ENCODE measurements at places on chromosomes 4 and X.

DNA sequence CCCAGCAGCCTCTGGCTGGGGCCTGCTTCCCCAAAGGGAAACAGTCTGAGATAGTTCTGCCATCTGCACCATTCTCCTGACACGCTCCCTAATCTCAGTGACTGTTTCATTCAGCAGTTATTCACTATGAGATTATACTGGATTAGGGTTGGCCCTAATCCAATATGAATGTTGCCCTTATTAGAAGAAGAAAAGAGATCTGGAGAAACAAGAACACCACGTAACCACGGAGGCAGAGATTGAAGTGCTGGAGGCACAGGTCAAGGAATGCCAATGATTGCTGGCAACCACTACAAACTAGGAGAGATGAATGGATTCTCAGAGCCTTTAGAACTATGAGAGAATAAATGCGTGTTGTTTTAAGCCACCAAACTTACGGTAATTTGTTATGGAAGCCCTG is 7.4 kb downstream of the ACOX3 start:
- DNase-seq = no peak

GRCh38 chr4:1572521-1572920 is 111.6 kb downstream of the FAM53A start:
- DNase-seq = peak; percentile 39

GRCh38 chr4:16078195-16078760 is 5.5 kb downstream of the PROM1 start:
- no peak for DNase-seq

DNA sequence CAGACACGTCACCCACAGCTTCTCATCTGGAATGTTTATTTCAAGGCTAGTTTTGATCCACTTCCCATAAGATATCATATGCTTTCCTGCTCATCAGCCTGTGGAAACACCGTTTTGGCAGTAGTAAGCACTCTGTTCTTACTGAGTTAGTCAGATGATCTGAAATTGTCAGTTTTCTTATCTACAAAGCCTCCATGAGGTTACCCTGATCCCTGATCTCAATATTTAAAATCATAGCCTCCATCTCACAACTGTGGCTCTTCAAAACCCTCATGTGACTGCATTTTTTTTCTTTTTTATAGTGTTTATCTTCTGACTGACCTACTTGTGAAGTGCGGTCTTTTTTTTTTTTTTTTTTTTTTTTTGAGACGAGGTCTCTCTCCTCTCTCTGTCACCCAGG is 22.7 kb downstream of the BST1 start:
- no peak for DNase-seq

DNA sequence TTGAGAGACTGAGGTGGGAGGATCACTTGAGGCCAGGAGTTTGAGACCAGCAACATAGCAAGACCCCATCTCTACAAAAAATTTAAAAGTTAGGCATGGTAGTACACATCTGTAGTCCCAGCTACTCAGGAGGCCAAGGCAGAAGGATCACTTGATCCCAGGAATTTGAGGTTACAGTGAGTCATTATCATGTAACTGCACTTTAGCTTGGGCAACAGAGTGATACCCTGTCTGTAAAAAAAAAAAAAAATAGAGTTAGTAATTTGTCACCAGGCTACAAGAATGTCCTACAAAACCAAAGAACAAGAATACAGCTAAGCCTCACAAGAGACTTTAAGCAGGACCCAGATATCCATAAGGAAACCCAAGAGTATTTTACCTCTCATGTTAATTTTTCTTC is 27.0 kb upstream of the RAB28 start:
- no peak for DNase-seq

GRCh38 chr4:158644356-158644755 is 27.3 kb downstream of the C4orf46 start:
- no peak for DNase-seq

DNA sequence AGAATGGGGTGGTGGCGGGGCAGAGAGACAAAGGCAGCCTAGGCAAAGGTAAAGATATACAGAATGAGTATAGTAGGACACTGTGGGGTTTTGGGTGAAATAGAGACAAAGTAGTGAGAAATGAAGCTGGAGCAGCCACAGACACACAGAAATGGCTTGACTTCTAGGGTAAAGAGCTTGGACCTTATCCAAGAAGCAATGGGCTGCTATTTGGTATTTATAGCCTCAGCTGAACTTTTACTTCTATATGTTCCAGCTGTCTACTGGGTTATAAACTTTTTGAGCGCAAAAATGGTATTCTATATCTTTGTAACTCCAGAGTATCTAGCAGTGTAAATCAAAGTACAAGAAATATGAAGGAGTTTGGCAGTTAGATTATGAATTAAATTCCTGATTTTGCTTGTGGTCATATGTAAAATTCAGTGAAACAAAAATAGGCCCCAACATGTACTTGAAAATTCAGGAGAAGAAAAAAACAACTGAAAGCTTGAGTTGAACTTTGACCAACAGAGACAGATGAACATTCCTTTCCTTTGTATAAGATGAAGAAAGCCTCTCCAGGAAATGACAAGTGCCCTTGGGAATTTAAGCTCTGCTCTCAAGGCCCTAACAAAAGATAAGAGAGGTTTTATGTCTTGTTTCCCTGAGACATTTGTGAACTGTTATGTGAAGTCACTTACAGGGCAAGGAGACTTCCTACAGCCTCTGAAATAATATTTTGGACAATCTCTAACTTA is 354.1 kb downstream of the CHIC1 start:
- peak; percentile 62 for DNase-seq

DNA sequence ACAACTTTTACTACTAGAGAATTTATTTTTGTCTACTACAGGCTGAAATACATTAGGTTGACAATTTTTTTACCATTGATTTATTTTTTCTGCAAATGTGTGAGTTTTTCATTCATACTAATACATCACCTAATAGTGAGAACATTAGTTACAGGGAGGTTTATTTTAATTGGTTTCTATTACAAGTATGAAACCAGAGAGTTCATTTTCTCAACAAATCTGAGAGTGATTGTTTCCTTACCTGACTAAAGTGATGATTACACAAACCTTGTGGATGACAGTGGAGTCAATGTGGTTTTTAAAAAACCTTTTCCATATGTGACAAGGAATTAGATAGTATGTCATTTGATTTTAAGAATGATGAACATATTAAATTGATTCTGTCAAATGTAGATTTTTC is 227.4 kb downstream of the PALLD start:
- DNase-seq = no peak

- no peak for DNase-seq
Observed at GRCh38 chr4:4541040-4541631, 712 bp downstream of the STX18 start.

- DNase-seq = peak; percentile 79
Observed at GRCh38 chr4:80362578-80363181, 27.1 kb downstream of the CFAP299 start.

DNA sequence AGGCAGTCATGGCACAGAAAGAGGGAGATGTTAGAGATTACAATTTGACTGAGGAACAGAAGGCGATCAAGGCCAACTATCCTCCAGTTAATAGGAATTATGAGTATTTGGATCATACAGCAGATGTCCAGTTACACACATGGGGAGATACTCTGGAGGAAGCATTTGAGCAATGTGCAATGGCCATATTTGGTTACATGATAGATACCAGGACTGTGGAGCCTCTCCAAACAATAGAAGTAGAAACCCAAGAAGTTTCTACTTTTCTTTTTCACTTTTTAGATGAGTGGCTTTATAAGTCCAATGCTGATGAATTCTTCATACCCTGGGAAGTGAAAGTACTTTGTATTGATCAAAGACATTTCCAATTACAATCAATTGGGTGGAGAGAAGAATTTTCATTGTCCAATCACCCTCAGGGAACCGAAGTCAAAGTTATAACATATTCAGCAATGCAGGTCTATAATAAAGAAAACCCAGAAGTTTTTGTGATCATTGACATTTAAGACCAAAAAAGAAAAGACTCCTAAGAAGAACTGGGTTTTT is 139.1 kb downstream of the MAB21L2 start:
- no peak for DNase-seq

DNA sequence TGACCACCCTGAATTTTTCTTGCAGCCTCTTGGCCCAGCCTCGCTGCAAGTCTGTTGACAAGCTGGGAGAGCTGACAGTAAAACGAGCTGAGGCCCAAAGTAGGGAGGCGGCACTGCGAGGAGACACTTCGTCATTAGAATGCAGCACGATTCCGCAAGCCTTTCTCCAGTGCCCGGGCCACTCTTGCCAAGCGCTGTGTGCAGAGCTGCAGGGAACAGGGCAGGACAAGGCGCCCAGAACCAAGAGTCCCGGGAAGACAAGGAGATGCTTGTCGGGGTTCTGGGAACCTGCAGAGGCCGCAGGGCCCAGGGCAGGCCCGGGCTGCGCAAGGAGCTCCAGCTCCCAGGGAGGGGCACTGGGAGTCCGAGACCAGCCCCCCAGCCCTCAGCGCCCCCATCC is 187.1 kb downstream of the BCOR start:
- DNase-seq = no peak

GRCh38 chrX:100731441-100732281 is at the start of gene SYTL4:
SYTL4 (minus strand) TSS chrX:100732121; CDS start chrX:100702037, 30,084 bp downstream.
- DNase-seq = peak; percentile 57

GRCh38 chr4:40940317-40940741 is 190.6 kb downstream of the NSUN7 start:
- no peak for DNase-seq

DNA sequence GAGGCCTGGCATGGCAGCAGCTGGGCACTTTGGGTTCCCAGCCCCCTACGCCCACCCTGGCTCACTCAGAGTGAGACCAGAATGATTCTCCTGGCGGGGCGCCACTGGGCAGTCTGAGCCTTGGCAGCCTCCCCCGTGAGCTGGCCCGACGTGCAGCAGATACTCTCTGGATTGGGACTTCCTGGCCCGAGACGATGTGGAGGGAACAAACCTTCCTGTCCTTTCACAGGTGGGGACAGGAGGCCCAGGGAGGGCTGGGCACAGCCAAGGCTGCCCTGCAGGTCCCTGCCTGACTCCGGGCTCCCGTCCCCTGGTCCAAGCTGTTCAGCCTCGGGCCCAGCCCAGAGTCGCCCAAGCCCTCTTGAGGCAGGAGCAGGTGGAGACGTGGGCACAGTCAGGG is 17.9 kb upstream of the ADD1 start:
- DNase-seq = no peak
